ENCODE measurements at places on chromosomes 7 and 10. TPM values are rescaled to one million over a fixed set of nuclear protein-coding genes. Genes with fewer than 3 reads are reported as not detected.

GRCh38 chr7:50270531-50271018, 33.9 kb upstream of the IKZF1 start:
- H3K4me1 ChIP-seq: peaks cover 93% of the 10 kb centered on the region
- H3K27me3 ChIP-seq: no peaks in the 10 kb centered on the region
- no peak overlapping the region for H3K4me3 ChIP-seq
- H3K36me3 ChIP-seq: no peaks in the 10 kb centered on the region
- DNase-seq: no peak
- peak overlapping the region; percentile 49 for H3K27ac ChIP-seq

DNA sequence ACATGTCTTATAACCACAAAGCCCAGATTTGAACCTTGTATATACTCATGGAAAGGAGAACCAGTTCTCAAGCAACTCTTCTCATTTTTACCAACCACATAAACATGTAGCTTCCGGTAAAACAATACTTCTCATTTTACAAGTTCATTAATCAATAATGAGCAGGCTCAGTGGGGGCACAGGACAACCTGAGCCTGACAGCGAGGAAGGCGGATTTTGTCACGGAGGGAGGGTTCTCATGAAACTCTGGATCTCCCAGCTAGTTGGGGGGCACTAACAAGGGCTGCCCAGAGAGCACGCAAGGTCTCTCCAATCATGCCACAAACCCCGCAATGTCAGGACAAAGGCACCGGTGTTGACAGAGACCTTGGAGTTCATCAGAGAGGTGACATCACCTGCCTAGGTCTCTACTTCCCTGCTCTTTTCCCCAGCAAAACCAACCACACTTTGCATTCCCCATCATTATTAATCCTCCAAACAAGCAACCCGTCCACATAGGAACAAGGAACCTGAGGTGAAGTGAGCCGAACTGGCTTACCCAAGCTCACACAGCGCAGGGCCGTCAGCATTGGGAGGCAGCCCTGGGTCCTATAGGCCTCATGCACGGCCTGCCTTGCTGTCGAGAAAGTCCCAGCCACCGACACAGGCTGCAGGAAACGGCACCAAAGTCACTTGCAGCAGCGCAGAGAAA, 192.1 kb upstream of the KLF14 start:
- H3K4me3 ChIP-seq: peak overlapping the region; percentile 39
- peaks cover 9% of the 10 kb centered on the region for H3K36me3 ChIP-seq
- H3K27me3 ChIP-seq: no peaks in the 10 kb centered on the region

- H3K4me3 ChIP-seq: peak overlapping the region; percentile 47
- peaks cover 4% of the 10 kb centered on the region for H3K27me3 ChIP-seq
- H3K36me3 ChIP-seq: no peaks in the 10 kb centered on the region
- H3K27ac ChIP-seq: no peak overlapping the region
- no peak for DNase-seq
- peaks cover 13% of the 10 kb centered on the region for H3K4me1 ChIP-seq
These were observed 107.3 kb downstream of the SNX10 start for GRCh38 chr7:26398756-26399509.

DNA sequence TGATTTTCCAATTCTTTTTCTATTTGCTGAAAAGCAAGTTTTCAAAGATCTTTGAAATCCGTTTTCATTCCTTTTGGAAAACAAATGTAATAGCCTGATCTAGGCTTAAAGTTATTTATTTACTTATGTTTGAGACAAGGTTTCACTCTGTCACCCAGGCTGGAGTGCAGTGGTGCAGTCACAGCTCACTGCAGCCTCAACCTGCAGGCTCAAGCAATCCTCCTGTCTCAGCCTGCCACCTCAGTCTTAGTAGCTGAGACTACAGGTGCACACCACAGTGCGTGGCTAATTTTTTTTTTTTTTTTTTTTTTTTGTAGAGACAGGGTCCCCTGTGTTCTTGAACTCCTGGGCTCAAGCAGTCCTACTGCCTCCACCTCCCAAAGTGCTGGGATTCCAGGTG, 4.6 kb downstream of the ST7 start:
- H3K4me3 ChIP-seq: no peak overlapping the region
- H3K4me1 ChIP-seq: peaks cover 20% of the 10 kb centered on the region
- H3K27ac ChIP-seq: no peak overlapping the region
- no peak for DNase-seq
- H3K36me3 ChIP-seq: no peaks in the 10 kb centered on the region

The CRTAC1 gene
- not detected for total RNA-seq

DNA sequence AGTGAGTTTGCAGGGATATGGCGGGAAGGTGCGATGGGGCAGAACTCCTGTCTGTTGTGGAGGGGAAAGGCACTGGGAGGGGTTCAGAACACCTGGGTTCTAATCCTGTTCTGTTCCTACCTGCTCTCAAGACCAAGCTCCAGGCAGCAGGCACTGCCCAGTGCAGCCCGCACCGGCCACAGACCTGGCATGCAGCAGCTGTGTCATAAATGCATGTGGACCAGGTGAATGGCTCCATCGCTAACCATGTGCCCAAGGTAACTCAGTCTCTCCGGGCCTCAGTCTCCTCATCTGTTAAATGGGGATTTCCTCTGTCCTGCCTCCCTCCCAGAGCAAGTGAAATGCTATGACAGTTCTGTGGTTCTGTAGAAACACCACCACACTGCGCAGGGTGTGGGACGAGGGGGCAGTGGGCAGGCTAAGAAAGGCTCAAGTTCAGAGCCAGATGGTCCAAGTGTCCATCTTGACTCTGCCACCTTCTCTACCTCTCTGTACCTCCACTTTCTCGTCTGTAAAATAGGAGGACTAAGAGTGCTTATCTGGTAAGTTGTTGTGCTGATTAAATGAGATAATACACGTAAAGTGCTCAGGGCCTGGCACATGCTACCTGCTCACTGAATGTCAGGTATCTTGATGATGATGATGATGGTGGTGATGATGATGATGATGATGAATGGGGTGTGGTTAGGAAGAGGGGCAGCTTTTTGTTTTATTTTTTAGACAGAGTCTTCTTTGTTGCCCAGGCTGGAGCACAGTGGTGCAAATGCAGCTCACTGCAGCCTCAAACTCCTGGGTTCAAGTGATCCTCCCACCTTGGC, 22.9 kb downstream of the ATP6V1F start:
- H3K4me3 ChIP-seq: no peak overlapping the region
- no peaks in the 10 kb centered on the region for H3K36me3 ChIP-seq
- H3K27me3 ChIP-seq: no peaks in the 10 kb centered on the region
- H3K4me1 ChIP-seq: no peaks in the 10 kb centered on the region

GRCh38 chr10:88370713-88371112, 212.4 kb downstream of the RNLS start:
- no peaks in the 10 kb centered on the region for H3K36me3 ChIP-seq
- no peak overlapping the region for H3K27ac ChIP-seq
- H3K4me3 ChIP-seq: no peak overlapping the region

GRCh38 chr10:124010024-124010423, 83.4 kb downstream of the CHST15 start:
- no peaks in the 10 kb centered on the region for H3K4me1 ChIP-seq
- H3K27me3 ChIP-seq: no peaks in the 10 kb centered on the region
- DNase-seq: no peak
- H3K36me3 ChIP-seq: no peaks in the 10 kb centered on the region
- no peak overlapping the region for H3K27ac ChIP-seq

- no peaks in the 10 kb centered on the region for H3K4me1 ChIP-seq
- no peaks in the 10 kb centered on the region for H3K36me3 ChIP-seq
- no peak overlapping the region for H3K4me3 ChIP-seq
- no peak for DNase-seq
- no peaks in the 10 kb centered on the region for H3K27me3 ChIP-seq
- no peak overlapping the region for H3K27ac ChIP-seq
These were observed 155.9 kb downstream of the CDK14 start for GRCh38 chr7:90752051-90752450.

The LRRC18 gene
- not detected for total RNA-seq

The EIF3B gene
- 138 TPM for total RNA-seq

DNA sequence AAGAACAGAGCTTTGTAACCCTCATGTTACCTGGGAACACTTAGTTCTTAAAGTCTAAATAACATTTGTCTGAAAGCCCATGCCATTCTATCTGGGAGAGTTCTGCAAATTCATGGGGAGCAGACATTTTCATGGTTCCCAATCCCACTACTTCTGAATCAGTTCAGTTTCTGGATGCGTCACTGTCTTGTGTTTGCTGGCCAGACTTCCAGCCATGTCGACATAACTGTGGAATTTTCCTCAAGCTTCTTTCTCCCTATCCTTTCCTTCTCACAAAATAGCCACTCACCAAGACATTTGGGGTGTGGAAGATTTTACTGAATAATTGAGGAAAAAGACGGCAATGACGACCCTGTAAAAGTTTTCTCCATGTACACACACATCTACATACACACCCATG, 272.5 kb downstream of the NEBL start:
- H3K4me1 ChIP-seq: no peaks in the 10 kb centered on the region
- H3K36me3 ChIP-seq: no peaks in the 10 kb centered on the region
- H3K27me3 ChIP-seq: no peaks in the 10 kb centered on the region
- DNase-seq: no peak
- no peak overlapping the region for H3K4me3 ChIP-seq
- no peak overlapping the region for H3K27ac ChIP-seq

DNA sequence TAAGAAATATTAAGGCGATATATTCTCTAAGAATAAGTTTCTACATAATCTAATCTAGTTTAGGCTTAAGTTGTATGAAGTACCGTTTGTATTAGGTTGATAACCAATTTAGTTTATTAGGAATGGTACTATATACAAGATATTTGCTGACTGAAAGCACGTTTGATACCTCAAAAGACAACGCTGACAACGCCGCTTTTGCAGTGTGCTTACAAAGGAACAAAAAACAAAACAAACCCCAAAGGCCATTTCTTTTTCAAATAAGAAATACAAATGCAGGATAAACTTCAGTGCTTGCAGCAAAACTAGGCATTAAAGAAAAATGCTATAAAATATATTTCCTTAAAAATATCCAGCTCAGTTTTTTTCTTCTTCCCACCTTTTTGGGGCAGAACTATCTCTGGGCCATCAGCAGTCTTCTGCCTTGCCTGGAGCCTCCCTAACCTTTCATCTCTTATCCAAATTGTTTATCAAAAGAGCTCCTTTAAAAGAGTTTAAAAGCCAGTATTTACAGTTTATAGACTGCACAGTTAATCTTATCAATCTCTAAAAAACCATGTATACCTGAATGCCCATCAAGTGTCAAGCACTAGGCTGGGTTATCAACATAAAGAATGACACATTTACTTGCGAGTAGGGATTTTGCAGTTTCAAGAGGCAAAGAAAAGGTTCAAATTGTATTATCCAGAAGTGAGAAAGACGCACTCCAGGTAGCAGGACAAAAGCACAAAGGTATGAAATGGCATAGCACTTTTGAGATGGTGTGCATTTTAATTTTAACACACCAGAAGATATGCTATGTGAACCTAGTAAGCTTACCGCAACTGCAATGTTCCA, 4.1 kb upstream of the KMT2E start:
- H3K4me1 ChIP-seq: peaks cover 65% of the 10 kb centered on the region
- H3K27ac ChIP-seq: peak overlapping the region; percentile 100
- H3K4me3 ChIP-seq: peak overlapping the region; percentile 99

DNA sequence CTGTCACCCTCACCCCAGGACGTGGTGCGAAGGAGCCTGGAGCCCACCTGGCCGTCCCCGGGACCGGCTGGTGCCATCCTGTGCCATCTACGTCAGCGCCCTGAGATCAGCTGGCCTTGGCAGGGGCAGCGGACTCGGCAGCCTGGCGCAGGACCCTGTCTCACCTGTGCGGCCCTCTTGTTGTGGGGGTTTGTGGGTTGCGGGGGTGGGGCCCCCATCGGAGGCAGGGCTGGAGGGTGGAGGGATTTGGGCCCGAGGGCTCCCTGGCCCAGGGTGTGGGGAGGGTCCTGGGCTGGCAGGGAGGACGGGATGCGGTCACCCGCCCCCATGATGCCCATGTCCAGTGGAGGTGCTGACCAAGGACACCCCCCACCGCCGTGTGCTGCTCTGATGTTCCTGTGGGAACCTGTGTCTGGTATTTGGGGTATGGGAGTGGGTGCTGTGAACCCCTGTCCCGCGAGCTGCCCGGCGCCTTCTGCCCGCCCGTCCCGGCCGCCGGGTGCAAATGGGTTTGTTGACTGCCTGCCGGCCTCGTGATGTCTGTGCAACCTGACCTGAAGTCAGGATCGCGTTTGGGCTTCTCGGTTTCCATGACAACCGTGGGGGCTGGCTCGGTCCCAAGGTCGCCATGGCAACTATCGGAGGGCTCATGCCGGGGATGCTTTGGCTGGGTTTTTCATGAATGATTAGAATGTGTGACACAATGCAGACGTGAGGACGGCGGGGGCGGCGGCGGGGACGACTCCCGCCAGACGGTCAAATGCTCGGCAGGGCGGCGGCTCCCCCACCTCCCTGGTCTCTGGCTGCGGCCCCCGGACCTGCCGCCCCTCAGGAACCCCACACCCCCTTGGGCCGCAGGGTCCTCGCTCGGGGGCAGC, 7.3 kb downstream of the MAFK start:
- DNase-seq: no peak
- no peaks in the 10 kb centered on the region for H3K27me3 ChIP-seq

DNA sequence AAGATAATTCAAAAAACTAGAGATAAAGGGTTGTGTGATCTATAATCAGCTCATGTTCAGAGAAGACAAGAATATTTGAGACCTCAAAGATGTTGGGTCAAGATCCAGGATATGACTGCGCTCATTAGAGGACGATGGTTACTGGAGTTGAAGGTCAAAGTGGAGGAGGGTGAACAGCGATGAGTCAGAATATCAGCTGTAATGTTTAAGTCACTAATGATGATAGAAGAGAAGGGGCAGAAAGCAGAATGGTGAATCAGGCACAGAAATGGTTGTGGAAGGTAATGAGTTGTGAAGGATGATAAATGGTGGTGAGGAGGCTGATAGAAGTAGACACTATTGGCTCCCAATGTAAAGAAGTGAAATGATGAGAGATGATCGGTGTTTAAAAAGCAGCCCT, 540.3 kb downstream of the INHBA start:
- no peaks in the 10 kb centered on the region for H3K36me3 ChIP-seq
- DNase-seq: no peak
- H3K4me3 ChIP-seq: no peak overlapping the region
- H3K27me3 ChIP-seq: no peaks in the 10 kb centered on the region

GRCh38 chr10:58068809-58069208, 198.9 kb downstream of the IPMK start:
- H3K27me3 ChIP-seq: no peaks in the 10 kb centered on the region
- H3K4me1 ChIP-seq: no peaks in the 10 kb centered on the region
- no peaks in the 10 kb centered on the region for H3K36me3 ChIP-seq
- H3K27ac ChIP-seq: no peak overlapping the region

GRCh38 chr10:104318810-104319741, 19.2 kb downstream of the ITPRIP start:
- peaks cover 18% of the 10 kb centered on the region for H3K36me3 ChIP-seq
- peaks cover 51% of the 10 kb centered on the region for H3K4me1 ChIP-seq
- no peak overlapping the region for H3K4me3 ChIP-seq
- no peaks in the 10 kb centered on the region for H3K27me3 ChIP-seq
- no peak for DNase-seq
- H3K27ac ChIP-seq: no peak overlapping the region

DNA sequence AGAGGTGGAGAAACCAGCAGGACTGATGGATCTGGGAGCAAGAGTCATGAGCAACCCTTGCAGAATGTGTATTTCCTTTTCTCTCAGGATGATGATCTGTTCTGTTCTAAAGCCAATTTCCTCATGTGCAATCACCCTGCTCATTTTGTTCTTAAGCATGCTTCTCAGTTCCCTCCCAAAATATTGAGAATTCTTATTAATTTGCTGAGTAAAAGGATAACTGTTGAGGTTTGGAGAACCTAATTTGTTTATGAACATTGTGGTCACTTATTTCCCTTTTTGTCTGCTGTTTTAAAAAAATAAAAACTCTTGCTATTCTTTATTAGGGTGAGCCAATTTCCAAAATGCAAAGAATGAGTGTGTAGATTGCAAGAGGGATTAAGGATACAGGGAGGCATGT, 106.8 kb downstream of the APBB1IP start:
- no peak overlapping the region for H3K27ac ChIP-seq
- peaks cover 3% of the 10 kb centered on the region for H3K4me1 ChIP-seq
- H3K36me3 ChIP-seq: peaks cover 50% of the 10 kb centered on the region

The GRM8 gene
- not detected for total RNA-seq

Measured in CD4-positive, alpha-beta memory T cell (primary cell).